Stimulated activated CD4-positive, alpha-beta T cell treated with anti-CD3 and anti-CD28 coated beads, Interleukin-1b, Interleukin-23, amount 100 ng/mL, for 24 hours (primary cell): ENCODE measurements at places on chromosomes 11 and 22.

GRCh38 chr11:70048279-70049024, 29.7 kb upstream of the ANO1 start:
- no peak for DNase-seq

- DNase-seq = no peak
These were observed 9.0 kb upstream of the BID start for GRCh38 chr22:17783312-17783711.

GRCh38 chr11:2305788-2306451, 4.1 kb downstream of the TSPAN32 start:
- DNase-seq = no peak

DNA sequence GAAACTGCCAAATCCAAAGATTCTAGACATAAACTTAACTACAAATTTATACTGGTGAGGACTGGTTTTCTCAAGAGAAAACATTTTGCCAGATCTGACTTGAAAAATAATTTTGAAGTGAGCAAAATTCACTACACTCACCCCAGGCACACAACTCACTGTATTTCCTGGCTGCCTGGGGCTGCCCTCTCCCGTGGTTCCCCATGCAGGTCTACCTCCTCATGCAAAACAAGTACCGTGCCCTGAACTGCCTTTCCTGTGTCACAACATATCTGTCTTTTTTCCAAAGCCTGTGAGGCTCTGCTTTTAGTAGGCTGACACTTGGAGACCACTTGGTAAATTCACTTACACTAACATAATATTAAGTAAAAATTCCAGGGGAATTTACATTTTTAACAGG, 76.4 kb downstream of the LIF start:
- DNase-seq = no peak

GRCh38 chr11:123362941-123363340, 67.1 kb upstream of the GRAMD1B start:
- DNase-seq = no peak

DNA sequence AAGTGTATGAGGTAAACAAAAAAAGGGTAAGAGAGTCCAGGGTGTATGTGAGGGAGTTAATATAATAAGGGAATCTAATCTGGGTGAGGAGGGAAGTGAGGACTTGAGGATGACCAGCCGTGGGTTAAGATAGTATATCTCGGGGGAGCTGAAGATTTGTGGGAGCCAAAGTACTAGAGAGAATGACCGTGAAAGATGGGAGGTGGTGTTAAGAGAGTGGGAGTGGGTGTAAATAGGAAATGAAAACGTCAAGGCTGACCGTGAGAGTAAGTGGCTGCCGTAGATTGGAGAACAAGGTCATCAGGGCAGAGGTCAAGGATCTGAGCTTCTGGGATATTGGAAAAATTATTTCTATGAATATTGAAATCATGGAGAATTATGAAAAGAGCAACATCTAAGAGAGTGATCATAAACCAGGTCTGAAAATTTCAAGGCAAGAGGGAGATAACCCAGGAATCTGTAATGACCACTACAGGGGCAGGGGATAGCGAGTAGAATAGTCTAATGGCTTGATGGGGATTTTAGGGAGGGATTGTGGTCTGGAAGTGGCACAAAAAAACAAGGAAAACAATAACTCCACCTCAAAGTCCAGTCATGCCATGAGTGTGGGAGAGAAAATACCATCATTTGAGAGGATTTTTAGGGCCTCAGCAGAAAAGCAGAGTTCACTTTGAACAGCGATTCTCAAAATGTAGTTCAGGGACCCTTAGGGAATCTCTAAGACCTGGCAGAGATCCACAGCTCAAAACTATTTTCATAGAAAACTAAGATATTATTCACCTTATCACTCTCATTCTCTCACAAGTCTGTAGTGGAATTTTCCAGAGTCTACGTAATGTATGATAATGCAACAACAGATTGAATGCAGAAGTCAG, 72.0 kb downstream of the PRR5L start:
- DNase-seq = no peak

DNA sequence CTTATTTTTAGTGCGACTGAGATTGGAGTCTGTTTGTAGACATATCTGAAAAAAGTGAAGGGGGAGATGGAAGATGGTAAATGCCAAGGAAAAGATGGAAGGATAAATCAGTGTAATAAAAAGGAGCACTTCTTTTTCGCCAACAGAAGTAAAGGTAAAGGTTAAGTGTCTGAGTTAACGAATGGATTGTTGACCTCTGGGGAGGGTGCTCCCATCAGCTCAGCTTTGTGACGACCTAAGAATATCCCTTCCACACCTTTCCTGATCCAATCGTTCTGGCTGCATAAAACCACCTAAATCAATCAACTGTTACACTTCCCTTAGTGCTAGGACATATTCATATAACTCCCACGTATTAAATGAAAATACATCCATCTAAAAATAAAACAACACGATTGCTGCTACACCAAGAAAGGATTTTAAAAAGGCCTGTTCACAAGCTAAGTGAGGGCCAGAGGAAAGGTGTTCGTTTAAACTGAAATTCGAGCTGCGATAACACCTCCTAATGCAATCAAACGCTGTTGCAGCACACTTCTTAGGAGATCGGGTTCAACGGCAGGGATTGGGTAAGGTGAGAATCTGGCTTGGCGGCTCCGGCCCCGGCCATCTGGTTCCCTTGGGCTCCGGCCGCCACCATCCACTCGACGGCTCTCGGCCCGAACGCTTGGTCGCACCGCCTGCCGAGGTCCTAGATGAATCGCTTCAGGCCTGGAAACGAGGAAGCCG, 658 bp downstream of the C11orf71 start:
- DNase-seq = no peak

GRCh38 chr11:36373016-36374010, 77.2 kb downstream of the PRR5L start:
- no peak for DNase-seq

DNA sequence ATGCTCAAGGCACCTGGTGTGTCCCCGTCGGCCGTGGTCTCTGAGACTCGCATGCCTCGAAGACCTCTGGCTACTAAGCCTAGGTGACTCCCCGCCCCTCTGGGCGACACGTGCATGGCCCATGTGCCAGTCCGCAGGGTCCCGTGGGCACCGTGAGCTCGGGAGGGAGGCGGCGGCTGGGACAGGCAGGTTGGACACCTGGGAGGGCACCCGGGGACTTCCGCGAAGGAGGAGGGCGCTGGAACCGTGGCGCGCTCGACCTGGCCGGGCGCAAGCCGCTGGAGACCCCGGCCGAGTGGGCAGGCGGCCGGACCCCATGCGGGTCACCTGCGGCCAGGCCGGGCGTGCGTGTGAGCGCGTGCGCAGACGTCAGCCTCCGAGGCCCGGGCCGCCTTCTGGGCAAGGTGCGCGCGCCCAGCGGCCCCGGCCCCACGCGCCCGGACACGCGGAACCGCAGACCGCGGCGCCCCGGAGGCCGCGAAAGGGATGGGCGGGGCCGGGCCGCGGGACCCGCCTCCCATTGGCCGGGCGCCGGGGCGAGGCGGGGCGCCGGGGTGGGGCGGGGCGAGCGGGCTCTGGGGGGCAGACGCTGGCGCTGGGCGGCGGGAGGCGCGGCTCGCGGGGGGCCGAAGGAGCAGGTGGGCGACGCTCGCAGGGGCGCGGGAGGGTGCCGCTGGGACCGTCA, 579 bp upstream of the RASD2 start:
- peak; percentile 58 for DNase-seq

GRCh38 chr11:20544603-20545237, 54.7 kb upstream of the SLC6A5 start:
- DNase-seq = no peak

DNA sequence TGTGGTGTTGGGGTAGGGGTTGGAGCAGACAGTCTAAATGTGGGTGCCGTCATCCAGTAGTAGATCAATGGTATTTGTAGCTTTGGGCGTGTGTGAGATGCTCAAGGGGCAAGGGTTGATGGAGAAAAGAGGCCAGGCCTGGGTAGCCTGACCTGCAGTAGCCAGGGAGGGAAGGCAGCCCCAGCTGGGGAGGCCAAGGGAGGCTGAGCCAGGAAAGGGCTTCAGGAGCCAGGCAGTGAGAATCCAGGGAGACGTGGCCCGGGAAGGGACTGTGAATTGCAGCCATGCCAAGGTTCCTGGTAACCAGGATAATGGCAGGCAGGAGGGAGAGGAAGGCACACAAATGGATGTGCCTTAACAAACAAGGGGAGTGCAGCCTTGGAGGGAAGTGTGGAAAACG, 2.5 kb upstream of the DERL3 start:
- DNase-seq = no peak

GRCh38 chr11:59963733-59964132, at the start of gene OOSP4A:
TSS of gene OOSP4A (plus strand) at chr11:59964033. CDS start at chr11:59964033, 0 bp downstream.
- DNase-seq = no peak

DNA sequence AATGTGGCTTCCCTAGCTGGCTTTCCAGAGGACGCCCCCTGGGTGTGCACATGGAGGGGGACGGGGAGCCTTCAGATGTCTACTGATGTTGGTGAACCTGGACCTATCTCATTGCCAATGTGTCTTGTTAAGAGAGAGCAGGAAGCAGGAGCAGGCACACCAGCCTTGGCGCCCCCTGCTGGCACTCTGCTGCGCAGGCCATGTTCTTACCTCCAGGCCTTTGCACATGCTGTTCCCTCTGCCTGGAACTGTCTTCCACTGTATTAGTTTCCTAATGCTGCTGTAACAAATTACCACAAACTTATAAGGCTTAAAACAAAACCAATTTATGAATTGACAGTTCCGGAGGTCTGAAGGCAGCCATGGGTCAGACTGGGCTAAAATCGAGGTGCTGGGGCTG, 23.6 kb upstream of the MN1 start:
- no peak for DNase-seq

- no peak for DNase-seq
These were observed 177.8 kb downstream of the TENM4 start for GRCh38 chr11:79263001-79263400.

GRCh38 chr22:38941488-38941987, 15.9 kb upstream of the APOBEC3A start:
- peak; percentile 55 for DNase-seq

GRCh38 chr11:117107701-117108590, 9.7 kb upstream of the SIK3 start:
- no peak for DNase-seq

DNA sequence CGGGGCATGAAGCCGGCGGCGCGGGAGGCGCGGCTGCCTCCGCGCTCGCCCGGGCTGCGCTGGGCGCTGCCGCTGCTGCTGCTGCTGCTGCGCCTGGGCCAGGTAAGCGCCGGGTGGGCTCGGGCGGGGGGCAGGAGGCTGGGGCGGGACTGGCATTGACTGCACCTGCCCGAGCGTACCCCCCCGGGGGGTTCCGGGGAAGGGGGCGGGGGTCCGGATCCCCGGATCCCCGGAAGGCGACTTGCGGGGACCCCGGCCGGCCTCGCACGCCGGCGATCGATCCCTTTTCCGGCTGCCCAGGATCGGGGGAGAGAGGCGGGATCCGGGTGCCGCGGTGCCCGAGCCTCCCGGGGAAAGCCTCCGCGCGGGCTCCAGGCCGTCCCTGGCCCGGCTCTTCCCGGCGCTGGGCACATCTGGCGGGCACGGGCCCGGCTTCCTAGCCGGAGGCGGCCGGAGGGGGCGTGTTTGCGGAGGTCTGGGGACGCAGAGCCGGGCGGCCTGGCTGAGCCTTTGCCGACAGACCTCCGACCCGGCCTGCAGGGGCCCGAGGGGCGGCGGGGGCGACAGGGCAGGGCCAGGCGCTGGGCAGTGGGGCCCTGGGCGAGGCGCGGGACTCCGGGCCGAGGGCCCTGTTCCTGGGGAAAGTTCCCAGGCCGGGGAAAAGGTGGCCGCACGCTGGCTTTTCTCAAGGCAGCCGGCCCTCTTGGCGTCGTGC, 705 bp downstream of the PTPRJ start:
- no peak for DNase-seq

DNA sequence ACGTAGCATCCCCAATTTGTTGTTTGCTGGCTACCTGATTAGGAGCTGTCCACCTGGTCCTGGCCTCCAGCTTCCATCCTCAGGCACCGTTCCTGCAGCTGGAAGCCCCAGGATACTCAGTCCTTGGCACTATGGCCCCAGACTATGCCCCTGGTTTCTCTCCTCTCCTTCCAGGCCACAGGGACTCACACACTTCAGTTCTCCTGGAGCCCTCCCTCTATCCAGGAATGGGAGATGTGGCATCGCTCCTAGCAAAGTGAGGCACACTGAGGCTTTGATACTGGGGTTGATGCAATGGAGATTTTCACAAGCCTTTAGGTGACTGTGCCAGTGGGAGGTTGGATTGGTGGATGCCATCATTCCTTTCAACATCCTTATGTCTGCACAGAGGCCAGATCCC, 142.8 kb upstream of the B3GAT1 start:
- no peak for DNase-seq

- peak; percentile 94 for DNase-seq
These were observed at the start of gene LIPT2 for GRCh38 chr11:74492974-74493790. TSS of gene LIPT2 (minus strand) at chr11:74493724. CDS start at chr11:74493703, 21 bp downstream.

GRCh38 chr11:112219476-112220232, 6.6 kb upstream of the PTS start:
- DNase-seq = no peak

DNA sequence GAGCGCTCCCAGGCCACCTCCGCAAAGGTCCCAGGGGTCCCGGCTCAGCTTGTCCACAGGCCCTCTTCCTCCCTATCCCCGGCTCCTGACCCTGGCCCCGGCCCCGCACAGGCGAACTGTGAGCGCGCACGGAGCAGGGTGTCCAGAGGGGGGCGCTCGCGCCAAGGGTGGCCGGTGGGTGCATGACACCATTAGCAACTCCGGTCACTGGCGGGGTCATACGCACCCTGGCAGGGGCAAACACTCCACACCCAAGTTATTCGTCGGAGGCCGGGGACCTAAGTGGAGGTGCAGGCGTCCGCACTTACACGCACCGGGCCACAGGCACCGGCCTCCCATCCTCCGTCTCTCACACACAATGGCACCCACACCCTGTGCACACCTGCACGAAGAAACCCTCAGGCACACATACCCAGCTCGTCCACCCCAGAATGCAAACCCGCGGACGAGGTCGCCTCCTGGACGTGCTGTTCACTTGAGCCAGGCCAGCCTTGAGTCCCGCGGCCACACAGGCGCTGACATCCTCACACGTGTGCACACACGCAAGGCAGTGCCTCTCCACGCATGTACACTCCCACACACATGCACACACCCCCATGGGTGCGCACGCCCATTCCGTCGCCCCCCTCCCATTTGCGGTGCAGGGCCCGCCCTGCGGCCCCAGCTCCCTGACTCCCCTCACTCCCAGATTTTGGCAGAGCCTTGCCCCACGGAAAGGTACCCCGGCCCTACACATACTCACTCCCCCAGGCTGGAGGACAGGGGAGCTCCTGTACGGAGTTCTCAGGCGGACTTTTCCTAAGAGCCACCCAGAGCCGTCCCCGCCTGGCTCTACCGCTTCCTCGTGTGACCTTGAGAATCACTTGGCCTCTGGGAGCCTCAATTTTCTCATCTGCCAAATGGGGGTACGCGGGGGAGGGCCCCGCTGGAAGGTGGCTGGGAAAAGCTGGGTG, at the start of gene RASGRP2:
Gene RASGRP2, minus strand, starts transcription at position 552 of the 953 bp plus-strand sequence. CDS start 1,276 bp downstream, outside the sequence.
- DNase-seq = peak; percentile 58

GRCh38 chr11:115942011-115942410, 437.8 kb upstream of the CADM1 start:
- no peak for DNase-seq
